ENCODE measurements at places on chromosomes 2 and 18.

DNA sequence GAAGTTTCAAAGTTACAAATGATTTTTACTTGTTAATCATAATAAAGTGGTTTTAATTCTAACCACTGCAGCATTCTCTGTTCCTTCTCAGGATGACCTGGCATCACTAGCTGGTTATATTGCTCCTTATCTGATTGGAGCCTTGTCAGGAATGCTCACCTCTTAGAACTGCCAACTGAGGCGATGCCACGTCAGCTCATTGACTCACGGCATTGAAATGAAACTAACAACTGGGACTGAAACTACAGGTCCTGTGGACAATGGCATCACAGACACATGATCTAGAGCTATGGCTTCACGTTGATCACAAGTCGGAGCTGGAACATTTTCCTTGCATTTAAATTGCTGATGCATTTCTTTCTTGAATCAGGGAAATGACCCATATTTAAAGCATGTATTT, 54.9 kb upstream of the MAP2 start:
- DNase-seq = no peak

- no peak for DNase-seq
These were observed 75.4 kb downstream of the SP110 start for GRCh38 chr2:230144355-230144754.

GRCh38 chr2:179862898-179863458, 1.6 kb upstream of the ZNF385B start:
- DNase-seq = no peak

GRCh38 chr2:160942476-160943142, 217.6 kb upstream of the TANK start:
- no peak for DNase-seq

GRCh38 chr2:108383146-108383830, 5.5 kb downstream of the SULT1C4 start:
- DNase-seq = no peak

- no peak for DNase-seq
These were observed 85.5 kb upstream of the STON1 start for GRCh38 chr2:48444404-48444803.

- DNase-seq = no peak
These were observed 89.6 kb downstream of the TTC32 start for GRCh38 chr2:19812166-19812565.

DNA sequence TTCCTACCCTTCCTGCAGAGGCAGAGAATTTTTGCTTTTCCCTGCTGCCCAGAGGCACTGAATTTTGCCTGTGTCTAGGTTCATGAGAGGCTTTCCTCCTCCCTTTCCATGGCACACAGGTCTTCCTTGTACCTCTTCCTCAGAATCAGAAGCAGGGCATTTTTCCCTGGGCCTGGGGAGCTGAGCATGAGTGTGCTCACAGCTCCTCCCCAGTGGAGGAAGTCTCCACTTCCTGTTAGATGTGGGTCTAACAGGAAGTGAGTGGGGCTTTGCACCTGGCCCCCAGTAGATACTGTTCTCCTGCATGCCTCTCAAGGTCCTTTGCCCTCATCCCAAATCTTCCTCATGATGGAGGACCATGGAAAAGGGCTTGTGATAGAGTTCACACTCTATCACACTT, 297.2 kb upstream of the FIGN start:
- DNase-seq = no peak

- no peak for DNase-seq
These were observed 38.8 kb downstream of the TSN start for GRCh38 chr2:121794233-121794632.

DNA sequence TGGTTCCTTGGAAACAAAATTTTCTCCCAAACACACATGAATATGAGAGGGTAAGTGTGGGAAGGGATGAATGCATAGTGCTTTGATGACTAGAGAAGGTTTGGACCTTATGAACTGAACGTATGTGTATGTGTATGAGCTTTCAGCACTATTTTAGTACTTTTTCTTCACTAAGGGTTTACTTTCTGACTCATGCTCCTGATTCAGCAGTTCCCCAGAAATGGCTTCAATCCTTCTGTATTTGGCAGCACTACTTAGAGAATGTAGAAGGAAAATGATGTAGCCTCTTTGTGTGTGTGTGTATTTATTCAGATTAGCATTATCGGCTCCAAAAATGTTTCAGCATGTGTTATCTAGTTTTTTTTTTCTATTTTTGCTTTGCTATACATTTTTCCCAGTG, 22.2 kb downstream of the KCNJ3 start:
- DNase-seq = no peak

DNA sequence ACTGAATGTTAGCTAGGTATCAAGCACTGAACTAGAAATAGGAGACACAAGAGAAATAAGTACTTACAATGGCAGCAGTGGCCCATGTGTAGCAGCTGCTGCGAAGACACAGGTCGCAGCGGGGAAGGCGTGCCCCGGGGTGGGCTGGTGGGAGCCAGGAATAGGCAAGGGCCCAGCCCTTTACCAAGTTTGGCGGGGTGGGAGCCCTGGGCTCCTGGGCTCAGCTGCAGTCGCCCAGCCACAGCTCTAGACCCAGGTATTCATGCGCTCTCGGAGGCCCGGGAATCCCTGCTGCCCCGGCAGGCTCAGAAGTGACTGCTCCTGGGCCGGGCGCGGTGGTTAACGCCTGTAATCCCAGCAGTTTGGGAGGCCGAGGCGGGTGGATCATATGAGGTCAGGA, 1287.3 kb downstream of the CNTNAP5 start:
- no peak for DNase-seq

GRCh38 chr2:26584656-26585055, 56.5 kb downstream of the CIB4 start:
- no peak for DNase-seq

GRCh38 chr2:241929551-241930490, 60.3 kb downstream of the RTP5 start:
- no peak for DNase-seq

GRCh38 chr2:86274265-86274917, 63.0 kb downstream of the REEP1 start:
- DNase-seq = no peak

- no peak for DNase-seq
These were observed 47.3 kb downstream of the MEX3C start for GRCh38 chr18:51150113-51150700.

GRCh38 chr2:62511636-62512035, 5.6 kb upstream of the TMEM17 start:
- DNase-seq = no peak

GRCh38 chr2:86102157-86102556, 3.5 kb downstream of the POLR1A start:
- no peak for DNase-seq

GRCh38 chr2:72112401-72112800, 35.3 kb downstream of the CYP26B1 start:
- DNase-seq = no peak

DNA sequence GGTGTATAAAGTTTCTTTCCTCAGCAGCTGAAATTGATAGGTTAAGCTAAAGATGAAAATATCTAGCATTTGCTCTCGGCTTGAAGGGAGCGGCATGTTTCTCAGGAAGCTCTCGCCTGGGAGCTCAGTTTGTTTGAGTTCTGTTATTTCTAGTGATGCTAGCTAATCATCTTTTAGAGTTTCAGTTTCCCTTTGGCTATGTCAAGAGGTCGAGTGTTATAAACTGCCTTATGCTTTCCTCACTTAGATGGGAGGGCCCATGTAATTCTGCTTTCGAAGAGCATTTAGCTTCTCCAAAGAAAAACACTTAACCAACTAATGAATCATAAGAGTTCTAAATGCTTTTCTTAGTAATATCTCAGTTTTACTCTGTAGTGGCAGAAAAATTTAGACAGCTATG, 33.6 kb downstream of the PLCL1 start:
- no peak for DNase-seq

- DNase-seq = no peak
These were observed 122.8 kb downstream of the SLC4A10 start for GRCh38 chr2:161746891-161747535.

DNA sequence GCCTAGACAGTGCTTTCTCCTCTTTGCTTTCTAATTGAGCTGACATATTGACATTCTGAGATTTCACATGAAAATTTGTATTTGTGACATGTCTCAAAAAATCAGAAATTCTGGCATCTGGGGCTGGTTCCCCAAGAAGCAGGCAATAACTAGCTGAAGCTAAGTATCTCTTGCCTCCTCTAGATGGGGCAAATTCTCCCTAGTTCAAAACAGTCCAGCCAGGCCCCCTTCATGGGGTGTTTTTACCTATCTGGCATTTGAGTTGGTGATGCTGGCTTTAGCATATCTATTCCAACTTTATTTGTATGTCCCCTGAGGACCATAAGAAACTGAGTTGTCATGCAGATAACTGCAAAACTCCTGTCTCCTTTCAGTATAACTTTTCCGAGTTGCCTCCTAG, 39.9 kb downstream of the ARHGAP15 start:
- DNase-seq = no peak

- no peak for DNase-seq
These were observed 127.1 kb upstream of the SLC35G4 start for GRCh38 chr18:11482271-11482670.

DNA sequence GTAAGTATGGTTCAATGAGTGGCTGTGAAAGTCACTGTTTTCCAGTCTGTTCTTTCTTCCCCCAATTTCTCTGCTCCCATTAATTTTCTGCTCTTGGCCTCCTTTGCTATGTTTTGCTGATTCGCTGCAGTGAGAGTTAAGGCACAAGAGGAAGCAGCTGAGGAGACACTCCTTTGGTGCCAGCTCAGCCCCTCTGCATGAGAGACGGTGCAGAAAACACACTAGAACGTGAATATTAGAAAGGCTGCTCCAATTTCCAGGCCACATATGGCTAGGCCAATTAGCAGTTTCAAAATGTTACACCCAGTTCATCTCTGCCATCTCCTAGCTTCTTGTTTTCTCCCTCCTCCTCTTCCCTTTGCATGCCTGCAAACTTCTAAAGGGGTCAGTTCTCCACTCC, 38.9 kb downstream of the AKAIN1 start:
- DNase-seq = no peak

DNA sequence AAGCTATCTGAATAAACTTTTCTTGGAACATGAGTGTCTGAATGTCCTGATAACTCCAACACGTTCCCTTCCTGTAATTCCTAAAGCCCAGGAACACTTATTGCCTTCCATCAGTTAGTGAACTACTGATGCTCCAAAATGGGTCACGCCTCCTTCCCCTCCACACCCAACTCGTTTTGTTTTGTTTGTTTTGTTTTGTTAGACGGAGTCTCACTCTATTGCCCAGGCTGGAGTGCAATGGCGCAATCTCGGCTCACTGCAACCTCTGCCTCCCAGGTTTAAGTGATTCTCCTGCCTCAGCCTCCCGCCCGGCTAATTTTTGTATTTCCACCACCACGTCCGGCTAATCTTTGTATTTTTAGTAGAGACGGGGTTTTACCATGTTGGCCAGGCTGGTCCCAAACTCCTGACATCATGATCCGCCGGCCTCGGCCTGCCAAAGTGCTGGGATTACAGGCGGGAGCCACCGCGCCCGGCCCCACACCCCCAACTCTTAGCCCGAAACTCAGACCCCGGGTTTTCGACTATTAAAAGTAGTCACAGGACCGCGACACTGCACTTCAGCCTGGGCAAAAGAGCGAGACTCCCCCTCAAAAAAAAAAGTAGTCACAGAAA, 774 bp downstream of the IER3IP1 start:
- no peak for DNase-seq

DNA sequence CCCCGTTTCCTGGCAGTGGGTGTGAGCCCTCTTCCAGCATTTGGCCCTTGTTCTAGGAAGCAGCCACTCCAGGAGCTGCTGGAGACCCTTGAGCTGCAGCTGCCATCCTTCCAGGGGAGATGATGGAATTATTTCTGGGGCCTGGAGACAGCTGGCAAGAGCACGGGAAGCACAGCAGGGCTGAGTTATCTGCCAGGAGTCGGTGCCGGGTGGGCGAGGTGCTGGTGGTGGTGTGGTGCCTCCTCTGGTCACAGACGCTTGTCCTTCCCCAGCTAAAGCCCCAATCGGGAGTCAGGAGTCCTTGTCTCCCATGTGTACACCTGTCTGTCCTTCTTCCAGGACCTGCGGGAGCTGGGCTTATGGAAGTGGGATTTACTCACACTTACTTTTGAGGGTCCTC, 36.0 kb downstream of the DPYSL5 start:
- DNase-seq = no peak

DNA sequence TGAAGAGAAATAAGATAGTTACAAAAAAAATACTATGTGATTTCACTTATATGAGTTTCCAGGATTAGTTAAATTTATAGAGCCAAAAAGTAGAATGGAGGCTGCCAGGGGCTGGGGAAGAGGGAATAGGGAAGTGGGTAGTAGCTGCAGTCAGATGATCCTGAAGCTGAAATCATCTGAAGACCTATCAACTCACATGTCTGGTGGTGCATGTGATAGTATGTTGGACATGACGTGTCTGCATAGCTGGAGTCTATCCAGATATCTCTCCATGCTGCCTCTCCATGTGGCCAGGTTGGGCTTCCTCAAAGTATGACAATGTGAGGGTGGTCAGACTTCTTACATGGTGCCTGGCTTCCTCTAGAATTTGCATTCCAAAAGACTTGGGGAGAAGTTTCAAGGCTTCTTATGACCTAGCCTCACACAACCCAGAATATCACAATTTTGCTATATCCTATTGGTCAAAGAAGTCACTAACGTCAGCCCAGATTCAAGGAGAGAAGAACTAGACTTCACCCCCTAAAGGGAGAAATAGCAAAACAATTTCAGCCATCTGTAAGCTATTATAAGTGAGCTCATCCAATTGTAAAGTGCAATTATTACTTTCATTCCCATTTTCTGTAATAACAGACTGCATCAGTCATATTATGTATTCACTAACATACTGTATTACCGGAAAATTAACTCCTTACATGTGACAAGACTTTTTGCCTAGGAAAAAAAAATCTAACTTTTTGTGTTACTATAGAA, 14.0 kb upstream of the ZNF396 start:
- DNase-seq = no peak

GRCh38 chr2:60554646-60555065, 1.2 kb upstream of the BCL11A start:
- no peak for DNase-seq

- DNase-seq = no peak
These were observed 200.4 kb downstream of the SPP2 start for GRCh38 chr2:234250926-234251325.

DNA sequence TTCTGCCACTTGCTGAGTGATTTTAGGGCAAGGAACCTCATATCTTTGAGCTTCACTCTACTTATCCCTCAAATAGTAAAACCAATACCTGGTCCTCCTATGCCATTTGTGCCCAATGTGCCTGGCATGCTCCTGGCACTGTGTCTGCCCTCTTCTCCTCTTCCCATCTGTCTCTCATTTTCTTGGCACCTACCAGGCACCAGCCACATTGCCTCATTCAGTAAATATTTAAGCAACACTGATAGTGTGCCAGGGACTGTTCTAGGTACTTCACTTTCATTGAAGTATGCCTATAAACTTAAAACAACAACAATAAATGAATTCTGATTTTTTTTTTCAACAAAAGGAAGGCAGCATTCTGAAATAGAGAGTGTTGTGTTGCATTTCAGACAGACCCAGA, 15.1 kb upstream of the BOD1L2 start:
- no peak for DNase-seq

GRCh38 chr2:223262946-223263345, 211.0 kb downstream of the KCNE4 start:
- no peak for DNase-seq
